ENCODE measurements at places on chromosomes 11 and 22. TPM values are rescaled to one million over a fixed set of nuclear protein-coding genes. Genes with fewer than 3 reads are reported as not detected.

POU2AF2 gene
- total RNA-seq = not detected

GRCh38 chr11:25758145-25758661, 573.7 kb upstream of the ANO3 start:
- no peaks in the 10 kb centered on the region for H3K27me3 ChIP-seq
- no peak for DNase-seq
- no peaks in the 10 kb centered on the region for H3K36me3 ChIP-seq
- no peak overlapping the region for H3K4me3 ChIP-seq
- no peak overlapping the region for H3K27ac ChIP-seq
- H3K4me1 ChIP-seq = no peaks in the 10 kb centered on the region

GRCh38 chr11:66604155-66604554, 11.2 kb downstream of the CCS start:
- H3K27me3 ChIP-seq = no peaks in the 10 kb centered on the region
- H3K4me1 ChIP-seq = no peaks in the 10 kb centered on the region
- H3K27ac ChIP-seq = no peak overlapping the region
- DNase-seq = no peak
- peaks cover 59% of the 10 kb centered on the region for H3K36me3 ChIP-seq

DNA sequence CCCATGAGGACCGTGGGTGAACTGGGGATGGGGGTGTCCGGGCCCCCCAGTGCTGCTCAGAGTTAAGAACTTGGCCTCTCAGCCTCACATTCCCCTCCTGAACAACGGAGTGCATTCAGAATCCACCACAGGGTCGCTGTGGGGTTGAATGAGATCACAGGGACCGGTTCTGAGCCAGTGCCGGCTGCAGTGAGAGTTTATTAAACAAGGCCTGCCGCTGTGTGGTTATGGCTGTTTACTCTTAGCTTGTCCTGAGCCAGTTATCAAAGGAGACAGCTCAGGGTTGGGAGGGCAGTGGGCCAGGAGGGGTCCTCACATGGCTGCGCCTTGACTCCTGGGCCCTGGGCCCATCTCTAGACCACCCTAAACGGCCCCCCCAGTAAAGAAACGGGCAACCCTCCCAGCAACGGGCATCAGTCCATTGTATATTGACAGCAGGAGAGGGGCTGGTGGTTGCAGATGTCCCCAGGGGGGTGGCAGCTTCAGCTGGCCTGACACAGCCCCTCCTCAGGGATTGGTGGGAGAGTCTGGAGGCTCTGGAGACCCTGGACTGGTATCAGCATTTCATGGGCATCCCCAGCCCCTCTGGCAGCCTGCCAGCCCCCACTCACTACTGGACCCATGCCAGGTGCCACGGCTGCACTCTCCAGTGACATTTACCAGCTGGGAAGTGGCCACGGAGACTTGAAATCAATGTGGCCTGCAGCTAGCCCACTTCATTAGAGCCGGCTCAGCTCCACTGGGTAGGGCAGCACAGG, 15.1 kb upstream of the CABP7 start:
- H3K36me3 ChIP-seq = no peaks in the 10 kb centered on the region
- no peak overlapping the region for H3K27ac ChIP-seq
- no peak overlapping the region for H3K4me3 ChIP-seq
- H3K4me1 ChIP-seq = peaks cover 31% of the 10 kb centered on the region
- H3K27me3 ChIP-seq = peaks cover 5% of the 10 kb centered on the region

- no peak for DNase-seq
- no peak overlapping the region for H3K27ac ChIP-seq
- H3K4me1 ChIP-seq = no peaks in the 10 kb centered on the region
- no peak overlapping the region for H3K4me3 ChIP-seq
- no peaks in the 10 kb centered on the region for H3K36me3 ChIP-seq
Observed at GRCh38 chr11:34719303-34719848, 98.5 kb downstream of the EHF start.

- no peaks in the 10 kb centered on the region for H3K27me3 ChIP-seq
- no peaks in the 10 kb centered on the region for H3K36me3 ChIP-seq
- H3K4me3 ChIP-seq = no peak overlapping the region
- DNase-seq = no peak
- H3K27ac ChIP-seq = no peak overlapping the region
- no peaks in the 10 kb centered on the region for H3K4me1 ChIP-seq
Observed at GRCh38 chr11:111426617-111427016, 47.5 kb upstream of the POU2AF1 start.

- H3K27ac ChIP-seq = no peak overlapping the region
- H3K27me3 ChIP-seq = no peaks in the 10 kb centered on the region
- no peaks in the 10 kb centered on the region for H3K36me3 ChIP-seq
- no peaks in the 10 kb centered on the region for H3K4me1 ChIP-seq
Observed at GRCh38 chr22:33832558-33833151, 87.6 kb downstream of the LARGE1 start.

Data from lower lobe of right lung (tissue), 2 donors.